Dermis microvascular lymphatic vessel endothelial cell (primary cell): ENCODE measurements at places on chromosomes 7 and 10. TPM values are rescaled to one million over a fixed set of nuclear protein-coding genes. Genes with fewer than 3 reads are reported as not detected.

The HKDC1 gene
- 0.13 TPM in 1 of 2 replicates, not detected in the other for total RNA-seq

The ADAMTS14 gene
- total RNA-seq = under 0.01 TPM in 1 of 2 replicates, not detected in the other

The GARIN1A gene
- under 0.01 and 0.25 TPM in 2 replicates for total RNA-seq

The POLR2J2 gene
- total RNA-seq = 1.2 and 2.4 TPM in 2 replicates

The MUC12 gene
- not detected in 2 replicates for total RNA-seq

The VGF gene
- not detected in 2 replicates for total RNA-seq

The TLL2 gene
- total RNA-seq = under 0.01 and 0.13 TPM in 2 replicates

The NKX2-3 gene
- not detected in 2 replicates for total RNA-seq

The TRPV5 gene
- not detected in 2 replicates for total RNA-seq

The LIPF gene
- total RNA-seq = not detected in 2 replicates
